ENCODE measurements at places on chromosomes 16 and 17.

- no peak for DNase-seq
Measured at GRCh38 chr17:19327031-19327783, 35.3 kb downstream of the B9D1 start.

- no peak for DNase-seq
Measured at GRCh38 chr17:79761894-79762589, 15.9 kb upstream of the CBX2 start.

DNA sequence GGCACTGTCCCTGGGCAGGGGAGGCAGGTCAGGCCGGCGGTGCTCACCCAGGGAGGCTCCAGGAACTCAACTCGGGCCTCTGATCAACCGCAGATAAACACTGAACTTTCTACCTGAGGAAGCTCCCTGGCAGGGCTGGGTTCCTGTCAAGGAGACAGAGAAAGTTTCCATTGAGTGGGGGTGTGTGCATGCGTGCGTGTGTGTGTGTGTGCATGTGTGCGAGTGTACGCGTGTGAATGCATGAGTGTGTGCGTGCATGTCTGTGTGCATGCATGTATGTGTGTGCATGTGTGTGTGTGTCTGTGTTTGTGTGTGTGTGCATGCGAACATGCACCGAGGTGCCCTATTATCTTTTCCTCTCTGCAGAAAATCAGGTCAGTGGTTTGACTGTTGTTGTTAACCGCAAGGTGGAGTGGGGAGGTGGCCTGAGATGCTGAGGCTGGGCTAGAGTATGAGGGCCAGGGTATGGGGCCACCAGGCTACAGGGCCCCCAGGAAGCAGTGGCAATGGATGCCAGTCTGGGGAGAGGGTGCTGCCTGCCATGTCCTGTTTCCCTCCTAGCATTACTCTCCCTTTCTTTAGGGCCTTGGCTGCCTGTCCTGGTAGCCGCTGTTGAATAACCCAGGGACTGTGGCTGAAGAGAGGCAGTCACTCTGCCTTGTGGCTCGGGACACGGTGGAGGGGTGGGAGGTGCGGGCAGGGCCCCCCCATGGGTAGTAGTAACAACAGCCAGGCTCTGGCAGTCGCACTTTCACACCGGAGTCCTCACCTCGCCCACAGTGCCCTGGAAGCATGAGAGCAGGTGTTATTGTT is 24.0 kb downstream of the CCR7 start:
- DNase-seq, result no peak

DNA sequence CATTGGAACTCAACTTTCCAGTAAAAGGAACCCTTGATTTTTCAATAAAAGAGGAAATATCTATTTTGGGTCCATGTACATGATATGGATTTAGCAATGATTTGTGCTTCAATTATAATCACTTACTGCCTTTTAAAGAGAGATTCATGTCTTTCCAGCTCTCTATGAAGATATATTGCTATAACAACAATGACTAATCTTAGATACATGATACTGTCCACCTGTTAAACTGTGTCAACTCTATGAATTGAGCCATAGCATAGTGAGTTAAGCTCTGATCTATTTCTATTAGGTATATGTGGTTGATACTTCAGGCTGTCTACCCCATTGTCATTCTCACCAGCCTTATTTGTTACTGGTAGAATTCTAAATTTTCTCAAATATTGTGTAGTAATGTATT is 15.0 kb upstream of the MPHOSPH6 start:
- no peak for DNase-seq

Measured in NCI-H82 (cell line).